ENCODE measurements at places on chromosomes 4 and X.

GRCh38 chr4:138788267-138788790 is 227.3 kb upstream of the NOCT start:
- no peak for DNase-seq

GRCh38 chrX:134543288-134543687 is 83.3 kb downstream of the HPRT1 start:
- no peak for DNase-seq

DNA sequence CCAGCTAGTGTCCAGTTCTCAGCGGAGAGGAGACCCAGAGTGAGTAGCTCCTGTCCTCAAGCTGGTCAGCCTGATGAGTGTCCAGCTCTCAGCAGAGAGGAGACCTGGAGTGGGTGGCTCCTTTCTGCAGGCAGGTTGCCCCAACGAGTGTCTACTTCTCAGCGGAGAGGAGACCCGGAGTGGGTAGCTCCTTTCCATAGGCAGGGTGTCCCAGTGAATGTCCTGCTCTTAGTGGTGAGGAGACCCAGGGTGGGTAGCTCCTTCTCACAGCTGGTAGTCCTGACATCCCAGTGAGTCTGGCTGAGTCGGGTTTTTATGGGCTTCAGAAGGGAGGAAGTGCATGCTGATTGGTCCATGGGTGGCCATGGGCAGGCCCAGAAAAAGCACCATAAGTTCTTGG is 55.7 kb upstream of the NUDT6 start:
- no peak for DNase-seq

DNA sequence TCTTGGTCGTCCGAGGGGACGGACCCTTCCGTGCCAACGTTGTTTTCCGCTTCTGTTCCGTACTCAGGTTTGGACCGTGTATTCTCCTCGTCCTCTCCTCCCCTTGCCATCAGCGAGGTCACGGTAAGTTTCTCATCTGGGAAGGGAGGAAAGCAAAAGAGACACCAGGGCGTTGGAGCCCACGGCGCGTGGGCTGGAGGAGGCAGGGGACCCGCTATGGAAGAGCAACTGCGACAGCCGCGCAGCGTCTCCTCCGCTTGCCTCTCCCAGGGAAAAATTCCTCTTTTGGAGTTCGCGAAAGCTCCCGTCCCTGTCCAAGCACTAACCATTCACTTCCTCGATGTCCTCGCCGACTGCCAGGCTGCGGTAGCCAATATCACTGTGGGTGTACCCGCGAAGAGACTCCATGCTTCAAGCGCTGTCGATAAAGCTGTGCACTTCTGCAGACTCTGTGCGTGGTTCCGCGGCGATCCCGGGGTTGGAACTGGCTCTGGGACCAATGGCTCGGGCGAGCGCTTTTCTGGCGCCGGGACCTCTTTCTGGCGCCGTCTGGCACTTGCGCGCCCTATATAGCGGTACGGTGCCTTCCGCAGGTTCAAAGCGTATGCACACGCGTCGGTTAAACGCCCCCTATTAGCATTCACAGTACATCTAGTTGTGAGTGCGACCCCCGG is at the start of gene ESX1:
ESX1 (minus strand) TSS at position 492 of the 674 bp plus-strand sequence; CDS start at position 408, 84 bp downstream.
- DNase-seq: no peak

DNA sequence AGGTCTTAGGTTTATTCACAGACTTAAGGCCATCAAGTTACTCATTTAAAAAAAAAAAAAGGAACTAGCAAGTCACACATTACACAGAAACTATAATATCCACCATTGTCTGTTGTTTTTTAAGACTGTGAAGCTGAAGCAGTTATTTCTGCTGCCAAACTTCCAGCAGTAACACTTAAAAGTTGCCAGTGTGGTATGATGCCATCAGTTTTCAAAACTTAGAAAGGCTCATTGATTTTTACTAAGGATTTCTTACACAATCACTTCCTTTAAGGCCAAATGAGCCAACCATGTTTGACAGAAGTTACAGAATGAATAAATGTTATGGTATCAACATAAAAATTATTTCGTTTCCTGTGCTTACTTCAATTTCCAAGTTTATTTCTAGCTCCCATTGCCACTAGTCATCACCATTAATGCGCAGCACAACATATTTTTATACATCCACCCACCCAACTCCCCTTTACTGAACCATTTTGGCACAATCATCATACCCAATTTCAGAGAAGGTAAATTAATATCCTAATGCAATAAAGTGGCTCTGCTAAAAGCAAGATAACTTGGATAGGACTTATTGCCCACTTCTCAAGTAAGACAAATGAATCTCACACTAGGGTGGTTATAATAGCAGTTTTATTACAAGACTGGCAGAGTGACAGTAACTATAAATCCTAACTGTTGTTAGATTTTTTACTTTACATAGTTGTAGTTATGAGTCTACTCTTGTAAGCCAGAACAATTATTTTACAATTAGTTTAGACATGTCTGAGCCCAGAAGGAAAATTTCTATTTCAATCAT is 13.1 kb downstream of the PDGFC start:
- DNase-seq: no peak

GRCh38 chrX:66766318-66766717 is 127.4 kb upstream of the EDA2R start:
- no peak for DNase-seq

- no peak for DNase-seq
Measured at GRCh38 chr4:176077561-176077960, 11.9 kb downstream of the WDR17 start.

- DNase-seq: no peak
Measured at GRCh38 chrX:27439771-27440170, 23.4 kb downstream of the PPP4R3C start.

- no peak for DNase-seq
Measured at GRCh38 chrX:70427365-70427764, 4.3 kb downstream of the GDPD2 start.
